ENCODE measurements at places on chromosomes 6 and 20. TPM values are rescaled to one million over a fixed set of nuclear protein-coding genes. Genes with fewer than 3 reads are reported as not detected.

The ABT1 gene
- 27.7 TPM for total RNA-seq

DNA sequence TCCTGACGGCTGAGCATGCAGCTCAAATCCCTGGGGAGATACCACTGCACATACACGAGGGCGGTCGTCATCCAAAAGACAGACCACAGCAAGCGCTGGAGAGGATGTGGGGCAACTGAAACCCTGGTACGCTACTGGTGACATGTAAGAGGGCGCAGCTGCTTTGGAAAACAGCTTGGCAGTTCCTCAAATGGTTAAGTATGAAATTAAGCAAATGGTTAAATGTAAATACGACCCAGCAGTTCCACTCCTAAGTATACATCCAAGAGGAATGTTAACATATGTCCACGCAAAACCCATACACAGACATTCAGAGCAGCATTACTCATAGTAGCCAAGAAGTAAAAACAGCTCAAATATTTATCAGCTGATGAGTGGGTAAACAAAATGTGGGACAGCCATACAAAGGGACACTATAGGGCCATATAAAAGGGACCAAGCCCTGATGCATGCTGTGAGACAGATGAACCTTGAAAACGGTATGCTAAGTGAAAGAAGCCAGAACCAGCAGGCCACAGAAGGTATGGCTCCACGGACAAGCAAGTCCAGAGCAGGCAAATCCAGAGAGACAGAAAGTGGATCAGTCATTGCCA, 38.5 kb downstream of the RIPOR3 start:
- H3K27ac ChIP-seq, result no peak overlapping the region
- no peak for DNase-seq
- H3K27me3 ChIP-seq, result peaks cover 2% of the 10 kb centered on the region
- no peaks in the 10 kb centered on the region for H3K4me1 ChIP-seq
- no peak overlapping the region for H3K4me3 ChIP-seq

The ARMC12 gene
- total RNA-seq, result 1.1 TPM

DNA sequence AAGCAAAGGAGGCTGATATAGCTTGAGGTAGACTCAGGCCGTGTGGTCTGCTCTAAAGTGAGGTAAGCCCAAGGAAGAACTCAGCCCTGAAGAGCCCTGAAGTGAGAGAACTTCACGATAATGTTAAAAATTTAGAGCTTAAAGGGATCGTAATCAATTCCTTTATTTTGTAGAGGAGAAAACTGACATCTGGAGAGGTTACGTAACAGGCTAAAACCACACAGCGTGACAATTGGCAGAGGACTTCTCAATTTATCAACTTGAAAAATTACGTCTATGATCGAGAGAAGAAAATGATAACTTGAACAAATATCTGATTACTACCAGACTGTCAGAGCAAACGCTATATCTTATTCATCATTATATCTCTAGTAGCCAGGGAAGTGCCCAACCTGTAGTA, 121.8 kb upstream of the FOXO3 start:
- no peak overlapping the region for H3K4me3 ChIP-seq
- no peak for DNase-seq
- H3K4me1 ChIP-seq, result peaks cover under 1% of the 10 kb centered on the region
- peaks cover 4% of the 10 kb centered on the region for H3K27me3 ChIP-seq
- no peak overlapping the region for H3K27ac ChIP-seq

- peaks cover 3% of the 10 kb centered on the region for H3K4me1 ChIP-seq
- no peak overlapping the region for H3K4me3 ChIP-seq
- peaks cover 3% of the 10 kb centered on the region for H3K27me3 ChIP-seq
Measured at GRCh38 chr6:167330750-167331149, 5.9 kb downstream of the TTLL2 start.

GRCh38 chr6:9647599-9647998, 767.3 kb downstream of the TFAP2A start:
- no peak overlapping the region for H3K4me3 ChIP-seq
- H3K36me3 ChIP-seq, result no peaks in the 10 kb centered on the region
- no peak overlapping the region for H3K27ac ChIP-seq
- no peak for DNase-seq
- no peaks in the 10 kb centered on the region for H3K4me1 ChIP-seq

- DNase-seq, result no peak
- no peaks in the 10 kb centered on the region for H3K27me3 ChIP-seq
- H3K4me3 ChIP-seq, result no peak overlapping the region
Measured at GRCh38 chr20:60300374-60300773, 342.2 kb downstream of the CDH26 start.

- H3K4me3 ChIP-seq, result no peak overlapping the region
- H3K27ac ChIP-seq, result no peak overlapping the region
- no peaks in the 10 kb centered on the region for H3K36me3 ChIP-seq
- no peak for DNase-seq
- H3K27me3 ChIP-seq, result no peaks in the 10 kb centered on the region
- H3K4me1 ChIP-seq, result no peaks in the 10 kb centered on the region
Measured at GRCh38 chr20:4052139-4052480, 36.8 kb upstream of the RNF24 start.

- H3K27ac ChIP-seq, result no peak overlapping the region
- H3K4me3 ChIP-seq, result peak overlapping the region; percentile 50
- no peaks in the 10 kb centered on the region for H3K36me3 ChIP-seq
- peaks cover 5% of the 10 kb centered on the region for H3K27me3 ChIP-seq
- peak; percentile 69 for DNase-seq
Measured at GRCh38 chr6:7051780-7052442, 55.9 kb upstream of the RREB1 start.

The KCNK16 gene
- total RNA-seq, result not detected

- peaks cover 2% of the 10 kb centered on the region for H3K36me3 ChIP-seq
- H3K27ac ChIP-seq, result peak overlapping the region; percentile 91
- H3K27me3 ChIP-seq, result no peaks in the 10 kb centered on the region
- peaks cover 47% of the 10 kb centered on the region for H3K4me1 ChIP-seq
- peak overlapping the region; percentile 93 for H3K4me3 ChIP-seq
- DNase-seq, result no peak
Measured at GRCh38 chr6:157019733-157020132, 242.6 kb downstream of the ARID1B start.

GRCh38 chr20:44597930-44598329, 15.6 kb downstream of the PKIG start:
- peak overlapping the region; percentile 66 for H3K4me3 ChIP-seq
- DNase-seq, result no peak
- H3K36me3 ChIP-seq, result no peaks in the 10 kb centered on the region

The SPAG4 gene
- total RNA-seq, result 11.5 TPM

DNA sequence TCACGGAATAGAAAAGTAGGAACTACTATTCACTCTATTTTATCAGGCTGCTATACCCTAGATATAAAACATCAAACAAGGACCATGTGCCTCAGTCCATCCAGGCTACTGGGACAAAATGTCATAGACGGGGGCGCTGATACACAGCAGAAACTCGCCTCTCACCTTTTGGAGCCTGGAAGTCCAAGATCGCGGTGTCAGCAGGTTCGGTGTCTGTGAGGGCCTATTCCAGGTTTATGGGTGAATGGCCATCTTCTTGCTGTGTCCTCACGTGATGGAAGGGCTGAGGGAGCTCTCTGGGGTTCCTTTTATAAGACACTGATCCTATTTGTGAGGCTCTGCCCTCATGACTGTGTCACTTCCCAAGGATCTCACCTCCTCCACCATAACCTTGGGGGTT, 89.5 kb downstream of the DLL1 start:
- H3K36me3 ChIP-seq, result no peaks in the 10 kb centered on the region
- peaks cover 10% of the 10 kb centered on the region for H3K4me1 ChIP-seq

GRCh38 chr6:3843379-3844096, 5.6 kb upstream of the FAM50B start:
- H3K36me3 ChIP-seq, result no peaks in the 10 kb centered on the region
- H3K4me1 ChIP-seq, result peaks cover 10% of the 10 kb centered on the region
- no peak overlapping the region for H3K4me3 ChIP-seq
- no peak overlapping the region for H3K27ac ChIP-seq
- no peaks in the 10 kb centered on the region for H3K27me3 ChIP-seq

DNA sequence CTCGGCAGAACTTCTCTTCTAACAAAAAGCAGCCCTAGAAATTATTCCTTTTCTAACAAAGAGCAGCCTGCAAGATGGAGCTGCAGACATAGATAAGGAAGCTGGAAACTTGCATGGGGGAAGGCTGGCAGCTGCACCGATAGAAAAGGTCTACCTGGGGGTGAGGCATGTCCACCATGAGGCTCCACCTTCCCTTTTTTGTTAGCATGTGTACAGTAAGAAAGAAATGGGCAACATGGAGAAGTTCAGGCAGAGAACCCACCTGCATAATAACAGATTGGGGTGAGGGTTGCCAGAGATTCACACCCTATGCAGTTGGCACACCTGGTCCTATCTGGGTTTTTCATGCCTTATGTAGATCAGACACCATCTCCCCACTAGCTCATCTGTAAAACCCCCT, 25.4 kb downstream of the ZNF311 start:
- H3K4me3 ChIP-seq, result no peak overlapping the region
- H3K4me1 ChIP-seq, result peaks cover 42% of the 10 kb centered on the region
- H3K27ac ChIP-seq, result no peak overlapping the region
- H3K27me3 ChIP-seq, result peaks cover 23% of the 10 kb centered on the region
- peaks cover 5% of the 10 kb centered on the region for H3K36me3 ChIP-seq

- peaks cover 32% of the 10 kb centered on the region for H3K4me1 ChIP-seq
- no peak overlapping the region for H3K4me3 ChIP-seq
Measured at GRCh38 chr6:161011492-161012480, 20.2 kb downstream of the MAP3K4 start.

DNA sequence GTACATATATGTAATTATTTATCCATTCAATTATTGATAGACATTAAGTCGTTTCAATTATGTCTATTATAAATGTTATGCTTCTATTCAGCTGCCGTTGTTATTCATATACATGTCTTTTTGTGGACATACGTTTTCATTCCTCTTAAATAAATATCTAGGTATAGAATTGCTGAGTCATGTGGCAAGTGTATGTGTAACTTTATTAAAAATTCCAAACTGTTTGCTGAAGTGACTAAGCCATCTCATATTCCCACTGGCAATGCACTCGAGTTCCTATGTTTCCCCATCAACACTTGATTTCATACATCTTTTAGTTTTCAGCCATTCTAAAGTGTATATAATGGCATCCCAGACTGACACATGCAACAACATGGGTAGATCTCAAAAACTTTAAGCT, 739.7 kb upstream of the POU3F2 start:
- H3K27ac ChIP-seq, result no peak overlapping the region
- no peaks in the 10 kb centered on the region for H3K27me3 ChIP-seq
- H3K4me1 ChIP-seq, result no peaks in the 10 kb centered on the region

The BHLHE23 gene
- not detected for total RNA-seq

DNA sequence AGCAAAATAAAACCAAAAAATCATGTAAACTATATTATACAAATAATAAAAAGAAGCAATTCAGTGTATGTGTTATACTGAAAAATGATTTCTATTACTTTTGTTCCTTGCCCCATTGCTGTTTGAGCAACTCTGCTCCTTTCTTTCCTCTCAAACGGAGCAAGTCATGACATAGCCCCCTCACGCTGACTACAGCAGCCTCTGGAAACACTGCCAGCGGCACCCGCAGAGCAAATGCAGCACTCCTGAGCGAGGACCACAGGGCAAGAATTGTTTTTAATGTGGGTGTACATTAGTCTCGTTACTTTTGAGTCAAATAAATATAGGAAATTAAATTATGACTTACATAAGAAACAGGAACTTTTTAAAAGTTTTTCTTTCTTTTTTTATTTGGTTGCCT, 350.1 kb upstream of the HSF2 start:
- H3K4me1 ChIP-seq, result no peaks in the 10 kb centered on the region
- H3K27me3 ChIP-seq, result peaks cover 6% of the 10 kb centered on the region
- no peak for DNase-seq
- no peak overlapping the region for H3K27ac ChIP-seq
- H3K4me3 ChIP-seq, result no peak overlapping the region
- no peaks in the 10 kb centered on the region for H3K36me3 ChIP-seq

- no peak overlapping the region for H3K27ac ChIP-seq
- H3K27me3 ChIP-seq, result no peaks in the 10 kb centered on the region
- no peak overlapping the region for H3K4me3 ChIP-seq
Measured at GRCh38 chr20:6744180-6744579, 23.3 kb upstream of the BMP2 start.

The VSX1 gene
- total RNA-seq, result not detected

GRCh38 chr20:49510562-49511122, 28.2 kb upstream of the KCNB1 start:
- DNase-seq, result no peak
- no peak overlapping the region for H3K27ac ChIP-seq
- H3K27me3 ChIP-seq, result peaks cover 27% of the 10 kb centered on the region
- H3K36me3 ChIP-seq, result no peaks in the 10 kb centered on the region
- H3K4me1 ChIP-seq, result no peaks in the 10 kb centered on the region
- no peak overlapping the region for H3K4me3 ChIP-seq

The LRRN4 gene
- not detected for total RNA-seq

GRCh38 chr6:138092686-138093085, 14.5 kb downstream of the PERP start:
- DNase-seq, result no peak
- no peak overlapping the region for H3K27ac ChIP-seq
- no peak overlapping the region for H3K4me3 ChIP-seq
- peaks cover 3% of the 10 kb centered on the region for H3K36me3 ChIP-seq
- H3K4me1 ChIP-seq, result no peaks in the 10 kb centered on the region

Data from activated CD8-positive, alpha-beta T cell treated with anti-CD3 and anti-CD28 coated beads for 36 hours (primary cell).